Prostate gland (tissue), 2 donors: ENCODE measurements at places on chromosomes 2 and 18.
A peak's percentile ranks its signal among the peaks of the same experiment; 100 is the strongest.

- H3K27me3 ChIP-seq, result no peaks in the 10 kb centered on the region
- no peaks in the 10 kb centered on the region for H3K4me1 ChIP-seq
Observed at GRCh38 chr2:55805686-55806085, 112.0 kb upstream of the PNPT1 start.

- no peaks in the 10 kb centered on the region for H3K4me1 ChIP-seq
- H3K27me3 ChIP-seq, result no peaks in the 10 kb centered on the region
- H3K36me3 ChIP-seq, result no peaks in the 10 kb centered on the region
- H3K27ac ChIP-seq, result no peak overlapping the region
- no peak overlapping the region for H3K4me3 ChIP-seq
Observed at GRCh38 chr2:134189009-134189720, 64.7 kb upstream of the MGAT5 start.

GRCh38 chr18:74146756-74147155 is 878 bp downstream of the FBXO15 start:
- H3K4me3 ChIP-seq, result no peak overlapping the region
- H3K27ac ChIP-seq, result no peak overlapping the region
- no peaks in the 10 kb centered on the region for H3K36me3 ChIP-seq
- no peak for DNase-seq

DNA sequence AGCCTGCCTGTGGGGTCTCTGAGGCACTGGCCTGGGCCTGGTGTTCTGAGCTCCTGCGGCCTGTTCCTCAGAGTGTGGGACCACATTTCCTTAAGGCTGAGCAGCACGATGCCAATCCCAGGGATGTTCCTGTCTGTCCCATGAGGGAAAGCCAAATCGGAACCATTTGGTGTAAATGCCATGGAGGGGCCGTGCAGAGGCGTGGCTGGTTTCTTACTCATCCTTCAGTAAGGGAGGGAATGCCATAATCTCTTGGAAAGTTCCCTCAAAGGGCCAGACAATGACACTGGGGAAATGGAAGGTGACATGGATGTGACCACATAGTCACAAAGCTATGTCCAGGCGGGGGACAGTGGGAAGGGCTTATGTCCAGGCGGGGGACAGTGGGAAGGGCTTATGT is 14.4 kb upstream of the PTMA start:
- H3K27me3 ChIP-seq, result no peaks in the 10 kb centered on the region

DNA sequence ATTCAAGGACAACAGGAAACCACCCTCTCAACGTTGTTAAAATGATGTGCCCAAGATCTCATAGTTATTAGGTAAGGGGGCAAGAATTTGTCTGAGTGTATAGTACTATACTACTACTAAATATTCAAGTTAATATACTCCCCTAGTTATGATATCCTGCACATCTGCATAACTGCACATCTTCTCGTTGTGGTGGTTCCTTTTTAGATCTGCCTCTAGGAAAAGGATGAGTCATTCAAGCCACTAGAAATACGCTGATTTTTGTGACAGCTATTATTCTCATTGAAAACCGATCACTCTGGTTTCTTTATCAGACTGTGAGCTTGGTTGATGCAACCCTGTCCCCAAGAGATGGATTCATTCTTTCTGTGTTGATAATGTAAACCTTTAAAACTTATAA is 1067.0 kb upstream of the FANCL start:
- no peaks in the 10 kb centered on the region for H3K36me3 ChIP-seq
- H3K27me3 ChIP-seq, result no peaks in the 10 kb centered on the region
- no peak overlapping the region for H3K4me3 ChIP-seq
- DNase-seq, result no peak

DNA sequence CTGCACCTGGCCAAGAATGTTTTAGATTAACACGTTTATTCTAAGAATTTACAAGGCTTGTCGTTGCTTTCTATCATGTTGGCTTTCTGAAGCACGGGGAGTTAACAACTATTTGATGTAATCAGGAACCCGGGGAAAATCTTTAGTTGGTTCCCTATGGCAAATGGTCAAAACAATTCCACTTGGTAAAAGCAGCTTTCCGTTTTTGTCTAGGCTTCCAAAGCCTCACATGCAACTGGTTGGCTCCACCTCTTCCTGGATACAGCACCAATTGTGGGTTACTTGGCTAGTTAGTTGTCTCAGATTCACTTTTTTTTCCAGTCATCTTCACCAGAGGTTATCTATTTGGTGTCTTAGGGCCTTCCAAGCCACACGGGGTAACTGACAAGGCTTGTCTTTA is 2.8 kb downstream of the COLEC12 start:
- H3K27ac ChIP-seq, result no peak overlapping the region
- no peaks in the 10 kb centered on the region for H3K27me3 ChIP-seq
- peaks cover 3% of the 10 kb centered on the region for H3K4me1 ChIP-seq
- no peaks in the 10 kb centered on the region for H3K36me3 ChIP-seq
- DNase-seq, result no peak

- H3K4me1 ChIP-seq, result no peaks in the 10 kb centered on the region
- H3K36me3 ChIP-seq, result no peaks in the 10 kb centered on the region
- H3K4me3 ChIP-seq, result no peak overlapping the region
- no peak for DNase-seq
- H3K27ac ChIP-seq, result no peak overlapping the region
- H3K27me3 ChIP-seq, result no peaks in the 10 kb centered on the region
Observed at GRCh38 chr2:176768185-176768584, 444.4 kb upstream of the HNRNPA3 start.

DNA sequence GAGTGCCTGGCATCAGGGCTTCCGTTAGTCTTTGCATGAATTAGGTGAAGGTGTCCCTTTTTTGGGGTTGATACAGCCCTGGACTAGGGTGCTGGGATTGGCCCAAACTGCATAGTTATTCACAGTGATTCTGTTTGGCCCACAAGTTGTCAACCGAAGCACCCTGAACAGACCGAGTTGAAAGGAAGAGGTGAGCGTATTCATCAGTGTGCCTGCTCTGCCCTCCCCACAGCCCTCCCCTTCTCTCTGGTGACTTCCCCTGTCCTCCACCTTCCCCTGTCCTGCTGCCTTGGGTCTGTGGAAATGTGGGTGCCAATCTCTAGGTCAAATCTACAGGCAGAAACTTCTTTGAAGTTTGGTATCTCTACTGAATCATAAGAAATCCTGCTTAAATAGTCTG is 330.5 kb downstream of the DYSF start:
- peak overlapping the region; percentile 58 for H3K27ac ChIP-seq
- H3K4me3 ChIP-seq, result no peak overlapping the region
- no peaks in the 10 kb centered on the region for H3K27me3 ChIP-seq
- DNase-seq, result peak; percentile 2
- H3K4me1 ChIP-seq, result no peaks in the 10 kb centered on the region
- H3K36me3 ChIP-seq, result no peaks in the 10 kb centered on the region

- H3K4me1 ChIP-seq, result no peaks in the 10 kb centered on the region
- no peak overlapping the region for H3K4me3 ChIP-seq
- no peaks in the 10 kb centered on the region for H3K27me3 ChIP-seq
- DNase-seq, result no peak
- no peaks in the 10 kb centered on the region for H3K36me3 ChIP-seq
Observed at GRCh38 chr18:23209031-23209430, 73.7 kb downstream of the CABLES1 start.

- no peak for DNase-seq
- no peaks in the 10 kb centered on the region for H3K36me3 ChIP-seq
- H3K4me1 ChIP-seq, result no peaks in the 10 kb centered on the region
- H3K27ac ChIP-seq, result no peak overlapping the region
Observed at GRCh38 chr18:24208270-24209035, 69.6 kb downstream of the CABYR start.

DNA sequence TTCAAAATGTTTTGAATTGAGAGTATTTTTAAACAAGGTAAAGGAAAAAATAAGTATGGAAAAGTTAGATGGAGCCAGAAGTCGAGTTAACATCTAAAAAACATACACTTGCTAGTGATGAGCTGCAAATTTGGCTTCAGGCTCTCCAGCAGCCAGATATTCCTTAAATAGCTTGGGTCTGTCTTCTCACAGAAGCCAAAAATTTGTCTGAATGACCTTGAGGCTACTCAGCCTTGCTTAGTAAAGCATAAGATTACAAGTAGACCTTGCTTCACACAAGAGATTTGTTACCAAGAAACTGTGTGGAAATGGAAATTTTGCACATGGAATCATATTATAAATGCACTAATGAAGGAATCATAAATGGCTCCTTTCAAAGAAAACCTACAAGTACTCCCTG is 40.8 kb upstream of the GRB14 start:
- no peak for DNase-seq
- no peak overlapping the region for H3K4me3 ChIP-seq
- no peaks in the 10 kb centered on the region for H3K27me3 ChIP-seq
- H3K36me3 ChIP-seq, result no peaks in the 10 kb centered on the region
- H3K27ac ChIP-seq, result no peak overlapping the region
- no peaks in the 10 kb centered on the region for H3K4me1 ChIP-seq

GRCh38 chr2:27886322-27886721 is 3.9 kb downstream of the RBKS start:
- no peaks in the 10 kb centered on the region for H3K4me1 ChIP-seq
- DNase-seq, result no peak
- no peak overlapping the region for H3K4me3 ChIP-seq
- no peaks in the 10 kb centered on the region for H3K27me3 ChIP-seq

DNA sequence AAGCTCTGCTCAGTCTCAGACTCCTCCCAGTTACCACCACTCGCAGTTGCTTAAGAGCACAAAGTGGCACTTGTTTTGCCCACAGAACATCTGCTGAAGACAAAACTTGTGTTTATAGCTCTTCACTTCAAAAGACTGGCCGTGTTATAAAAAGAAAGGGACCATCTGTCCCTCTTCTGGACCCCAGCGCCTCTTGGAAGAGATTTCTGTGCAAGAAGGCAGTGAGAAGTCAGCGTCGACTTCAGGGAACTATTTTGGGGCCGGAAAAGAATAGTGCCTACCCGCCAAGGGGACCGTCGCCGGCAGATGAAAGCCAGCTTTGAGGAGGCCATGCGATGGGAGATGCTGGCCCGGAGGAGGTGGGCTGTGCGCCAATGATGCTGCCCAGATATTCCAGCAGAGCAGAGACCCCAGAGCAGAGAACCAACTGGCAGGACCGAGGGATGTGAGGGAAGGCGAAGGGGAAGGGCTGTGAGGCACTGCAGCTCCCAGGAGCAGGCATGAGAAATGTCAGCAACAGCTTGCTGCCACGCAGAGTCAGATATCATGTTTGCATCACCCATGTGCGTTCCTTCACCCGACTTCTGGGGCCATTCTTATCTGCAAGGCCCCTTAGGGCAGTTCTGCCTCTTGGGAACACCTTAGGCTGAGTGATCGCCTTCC is 270.9 kb downstream of the ATAD2B start:
- no peaks in the 10 kb centered on the region for H3K4me1 ChIP-seq
- no peak for DNase-seq
- no peaks in the 10 kb centered on the region for H3K36me3 ChIP-seq
- H3K27me3 ChIP-seq, result no peaks in the 10 kb centered on the region
- no peak overlapping the region for H3K4me3 ChIP-seq

DNA sequence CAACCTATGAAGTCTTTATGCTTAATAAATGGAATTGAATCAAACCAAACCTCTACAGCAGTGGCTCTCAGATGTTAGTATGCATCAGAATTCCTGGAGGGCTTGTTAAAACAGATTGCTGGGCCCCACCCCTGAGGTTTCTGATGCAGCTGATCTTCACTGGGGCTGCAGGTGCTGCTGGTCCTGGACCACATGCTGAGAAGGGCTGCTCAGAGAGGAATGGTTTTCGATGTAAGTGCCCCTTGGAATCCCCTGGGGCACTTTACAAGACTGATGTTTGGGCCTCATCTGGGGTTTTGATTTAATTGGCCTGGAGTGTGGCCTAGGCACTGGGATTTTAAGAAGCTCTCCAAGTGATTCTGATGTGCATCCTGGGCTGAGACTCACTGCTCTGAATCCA is 403.8 kb upstream of the HS6ST1 start:
- no peak overlapping the region for H3K27ac ChIP-seq
- no peaks in the 10 kb centered on the region for H3K27me3 ChIP-seq
- H3K4me1 ChIP-seq, result no peaks in the 10 kb centered on the region
- H3K36me3 ChIP-seq, result no peaks in the 10 kb centered on the region
- no peak for DNase-seq
